ENCODE measurements at places on chromosomes 4 and X.

DNA sequence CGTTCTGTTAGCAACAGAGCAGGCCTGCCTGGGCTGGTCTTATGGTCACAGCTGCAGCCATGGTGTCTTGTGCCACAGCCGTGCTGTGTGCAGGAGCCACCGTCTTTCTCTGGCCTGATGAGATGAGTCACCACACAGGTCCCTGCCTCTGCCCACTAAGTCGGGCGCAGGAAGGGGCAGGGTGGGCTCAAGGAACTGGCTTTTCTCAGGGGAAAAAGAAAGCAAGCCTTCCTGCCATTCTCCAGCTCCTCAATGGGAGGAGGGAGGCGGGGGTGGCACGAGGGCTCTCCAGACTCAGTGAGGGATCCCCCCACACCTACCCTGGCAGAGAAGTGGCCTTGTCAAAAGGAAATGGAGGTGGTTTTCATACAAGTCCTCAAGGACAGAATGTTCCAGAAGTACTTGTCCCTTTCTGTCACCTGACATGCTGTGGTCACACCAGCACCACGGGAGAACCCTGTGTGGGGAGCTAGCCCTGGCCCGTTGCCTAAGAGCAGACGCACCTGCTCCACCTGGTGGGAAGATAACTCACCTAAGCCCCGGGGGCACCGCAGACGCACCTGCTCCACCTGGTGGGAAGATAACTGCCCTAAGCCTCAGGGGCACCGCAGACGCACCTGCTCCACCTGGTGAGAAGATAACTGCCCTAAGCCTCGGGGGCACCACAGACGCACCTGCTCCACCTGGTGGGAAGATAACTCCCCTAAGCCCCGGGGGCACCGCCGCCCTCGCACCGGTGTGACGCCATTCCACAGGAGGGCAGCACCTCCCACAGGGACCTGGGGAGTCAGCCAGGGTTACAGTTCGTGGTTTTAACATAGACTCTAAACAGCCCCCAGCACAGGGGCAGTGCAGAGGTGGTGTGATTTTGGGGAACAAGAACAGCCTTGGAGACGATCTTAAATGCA lies 18.5 kb downstream of the UVSSA start:
- no peak for DNase-seq

GRCh38 chr4:32147446-32148085 lies 1427.4 kb downstream of the PCDH7 start:
- DNase-seq: no peak

DNA sequence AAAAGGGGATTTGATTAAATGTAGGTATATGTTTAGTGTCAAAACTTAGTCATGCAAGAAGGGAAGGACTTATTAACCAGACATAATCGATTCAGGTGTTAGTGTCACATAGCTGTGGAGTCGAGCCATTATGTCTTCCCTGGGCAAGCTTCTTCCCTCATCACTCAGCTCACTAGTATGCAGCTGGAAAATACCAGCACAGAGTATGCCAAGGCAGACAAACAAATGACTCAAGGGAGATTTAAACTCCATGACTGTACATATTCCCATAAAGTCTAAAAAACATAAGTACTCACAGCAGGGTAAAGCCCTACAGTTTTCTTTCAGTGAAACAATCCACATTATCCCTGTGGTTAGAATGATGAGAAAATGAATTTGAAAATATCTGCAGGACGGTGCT lies 304.5 kb downstream of the CBLL2 start:
- DNase-seq: no peak

- DNase-seq: no peak
Observed at GRCh38 chr4:124210746-124211145, 501.8 kb downstream of the ANKRD50 start.

DNA sequence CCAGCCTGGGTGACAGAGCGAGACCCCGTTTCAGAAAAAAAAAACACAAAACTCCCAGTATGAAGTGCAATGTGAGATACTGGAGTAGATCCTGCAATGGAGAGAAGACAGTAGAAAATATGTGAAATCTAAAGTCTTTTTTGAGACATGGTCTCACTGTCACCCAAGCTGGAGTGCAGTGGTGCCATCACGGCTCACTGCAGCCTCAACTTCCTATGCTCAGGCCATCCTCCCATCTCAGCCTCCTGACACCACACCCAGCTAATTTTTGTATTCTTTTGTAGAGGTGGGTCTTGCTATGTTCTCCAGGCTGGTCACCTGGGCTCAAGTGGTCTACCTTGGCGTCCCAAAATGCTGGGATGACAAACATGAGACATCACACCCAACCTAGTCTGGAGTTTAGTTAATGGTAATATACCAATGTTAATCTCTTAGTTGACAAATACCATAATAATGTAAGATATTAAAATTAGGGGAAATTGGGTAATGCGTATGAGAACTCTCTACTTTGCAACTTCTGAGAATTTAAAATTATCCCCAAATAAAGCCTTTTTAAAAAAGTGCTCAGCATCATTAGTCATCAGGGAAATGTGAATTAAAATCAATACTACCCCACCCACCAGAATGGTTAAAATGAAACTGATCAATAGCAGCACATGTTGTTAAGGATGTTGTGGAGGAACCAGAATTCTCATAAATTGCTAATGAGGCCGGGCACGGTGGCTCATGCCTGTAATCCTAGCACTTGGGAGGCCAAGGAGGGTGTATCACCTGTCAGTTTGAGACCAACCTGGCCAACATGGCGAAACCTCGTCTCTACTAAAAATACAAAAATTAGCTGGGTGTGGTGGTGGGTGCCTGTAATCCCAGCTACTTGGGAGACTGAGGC lies 15.0 kb downstream of the RBMX start:
- DNase-seq: no peak

DNA sequence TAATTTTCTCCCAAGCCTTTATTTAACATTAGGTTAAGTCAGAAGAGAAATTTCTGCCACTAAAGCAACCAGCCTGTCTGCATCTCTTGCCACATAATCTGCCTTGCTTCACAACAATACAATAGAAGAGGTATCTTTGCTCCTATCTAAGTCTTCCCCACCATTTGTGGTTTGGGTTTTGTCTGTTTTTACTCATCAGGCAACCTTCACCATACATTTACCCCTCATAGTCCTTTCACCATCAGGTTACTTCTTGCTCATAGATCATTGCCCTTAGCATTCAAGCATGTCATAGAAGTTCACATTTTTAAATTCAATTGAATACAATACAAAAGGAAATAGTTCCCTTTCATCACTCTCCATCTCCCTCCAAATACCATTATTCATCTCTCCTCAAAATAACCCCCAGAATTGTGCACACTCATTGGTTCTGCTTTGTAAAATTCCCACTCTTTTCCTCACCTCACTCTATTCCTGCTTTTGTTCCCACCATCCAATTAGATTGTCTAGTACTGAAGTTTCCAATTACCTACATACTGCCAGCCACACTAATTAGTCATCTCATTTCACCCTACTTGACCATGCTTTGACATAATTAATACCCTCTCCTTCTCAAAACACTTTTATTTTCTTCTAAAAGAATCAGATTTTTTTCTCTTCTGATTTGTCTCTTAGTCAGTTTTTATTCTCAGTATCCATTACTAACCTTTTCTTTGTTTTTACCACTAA lies 1957.0 kb upstream of the AGA start:
- no peak for DNase-seq

GRCh38 chrX:55008571-55009358 lies 8.6 kb downstream of the APEX2 start:
- DNase-seq: no peak

DNA sequence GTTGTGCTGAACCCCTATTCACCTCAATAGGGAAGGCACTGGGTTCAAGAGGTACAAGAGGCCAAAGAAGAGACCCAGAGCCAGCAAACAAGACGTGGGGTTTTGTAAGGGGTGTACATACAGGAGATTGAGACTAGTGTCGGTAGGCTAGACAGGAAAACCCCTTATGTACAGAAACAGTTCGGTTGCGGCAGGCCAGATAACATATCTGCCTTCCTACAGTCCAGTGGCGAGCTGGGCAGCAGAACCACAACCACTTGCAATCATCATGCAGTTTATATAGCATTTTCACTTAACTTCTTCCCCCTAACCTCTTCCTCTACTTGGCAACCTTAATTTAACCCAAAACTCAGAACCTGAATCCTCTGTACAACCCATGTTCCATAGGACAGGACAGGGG lies 422.2 kb downstream of the PDHA2 start:
- no peak for DNase-seq

DNA sequence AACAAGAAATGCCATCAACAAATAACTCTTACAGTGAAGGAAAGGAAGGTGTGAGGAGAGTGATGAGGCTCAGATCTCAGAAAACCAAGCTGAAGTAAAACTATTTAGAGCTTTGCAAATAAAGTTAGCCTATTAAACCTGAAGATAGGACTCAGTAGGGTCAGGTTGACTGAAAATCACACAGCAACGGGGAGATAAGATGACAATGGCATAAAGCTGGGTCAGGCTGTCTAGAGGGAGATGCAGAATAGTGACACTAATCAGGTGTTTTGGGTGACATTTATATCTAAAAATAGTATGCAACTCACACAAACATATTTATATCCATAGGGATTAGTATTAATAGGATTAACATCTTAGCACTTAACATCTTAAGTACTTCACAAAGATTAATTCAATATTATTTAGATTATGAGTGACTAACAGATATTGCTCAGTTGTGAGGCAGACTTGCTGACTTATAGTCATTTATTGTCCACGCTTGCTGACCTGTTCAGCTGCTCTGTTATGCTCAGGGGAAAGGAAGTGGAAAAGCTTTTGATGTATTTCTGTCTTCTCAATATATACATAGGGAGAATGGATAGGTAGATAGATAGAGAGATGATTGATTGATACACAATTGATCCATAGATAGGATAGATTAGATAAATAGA lies 130.7 kb upstream of the GUCY1A1 start:
- no peak for DNase-seq

DNA sequence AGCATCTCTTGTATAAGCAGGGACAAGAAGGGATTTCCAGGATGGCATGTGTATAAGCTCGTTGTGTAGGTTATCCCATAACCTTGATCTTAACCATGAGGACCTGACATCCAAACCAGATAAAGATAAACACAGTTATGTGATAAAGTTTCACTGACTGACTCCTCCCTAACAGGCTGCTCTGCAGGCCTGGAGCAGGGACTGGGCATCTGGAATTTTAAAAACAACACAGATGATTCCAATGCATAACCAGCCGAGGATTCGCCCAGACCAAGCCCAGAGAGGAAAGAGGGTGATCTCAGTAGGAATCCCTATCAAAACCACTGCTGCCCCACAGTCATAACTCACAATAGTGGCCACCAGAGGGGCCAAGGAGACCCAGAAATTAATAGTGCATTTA lies 22.7 kb downstream of the KLF3 start:
- no peak for DNase-seq

GRCh38 chr4:46994007-46994405 lies 625 bp upstream of the GABRA4 start:
- peak; percentile 18 for DNase-seq

DNA sequence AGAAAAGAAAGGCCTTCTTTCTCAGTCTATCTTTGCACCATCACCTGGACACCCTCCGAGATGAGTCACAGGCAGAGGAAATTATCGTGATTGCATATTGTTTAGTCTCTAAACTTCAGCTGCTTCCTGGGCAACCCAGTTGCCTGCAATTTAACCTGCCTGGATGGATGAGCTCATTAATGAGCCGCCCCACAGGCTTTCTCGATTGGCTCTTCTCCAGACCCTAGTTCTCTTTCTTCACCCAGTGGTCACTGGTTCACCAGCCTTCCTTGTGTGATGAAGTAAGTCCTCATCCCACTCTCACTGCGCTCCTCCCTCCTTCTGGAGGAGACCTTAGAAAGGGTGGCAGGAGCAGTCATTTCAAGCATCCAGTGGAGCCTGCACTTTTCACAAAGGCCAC lies 94.4 kb downstream of the SOWAHB start:
- DNase-seq: no peak

DNA sequence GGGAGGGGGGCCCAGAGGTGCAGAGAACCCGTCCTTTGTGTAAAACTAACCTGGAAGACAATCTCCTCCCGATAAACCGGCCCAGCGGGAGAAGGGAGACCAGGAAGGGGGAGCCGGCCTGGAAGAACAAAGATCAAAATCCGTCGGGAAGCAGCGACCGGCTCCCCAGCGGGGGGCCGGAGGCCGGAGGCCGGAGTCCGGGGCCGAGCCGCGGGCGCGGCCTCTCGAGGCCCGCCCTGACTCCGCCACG lies 552 bp downstream of the ZDHHC9 start:
- no peak for DNase-seq

- DNase-seq: no peak
Observed at GRCh38 chr4:188437535-188437934, 298.3 kb downstream of the TRIML1 start.

- no peak for DNase-seq
Observed at GRCh38 chrX:138856881-138857604, 145.5 kb upstream of the FGF13 start.

DNA sequence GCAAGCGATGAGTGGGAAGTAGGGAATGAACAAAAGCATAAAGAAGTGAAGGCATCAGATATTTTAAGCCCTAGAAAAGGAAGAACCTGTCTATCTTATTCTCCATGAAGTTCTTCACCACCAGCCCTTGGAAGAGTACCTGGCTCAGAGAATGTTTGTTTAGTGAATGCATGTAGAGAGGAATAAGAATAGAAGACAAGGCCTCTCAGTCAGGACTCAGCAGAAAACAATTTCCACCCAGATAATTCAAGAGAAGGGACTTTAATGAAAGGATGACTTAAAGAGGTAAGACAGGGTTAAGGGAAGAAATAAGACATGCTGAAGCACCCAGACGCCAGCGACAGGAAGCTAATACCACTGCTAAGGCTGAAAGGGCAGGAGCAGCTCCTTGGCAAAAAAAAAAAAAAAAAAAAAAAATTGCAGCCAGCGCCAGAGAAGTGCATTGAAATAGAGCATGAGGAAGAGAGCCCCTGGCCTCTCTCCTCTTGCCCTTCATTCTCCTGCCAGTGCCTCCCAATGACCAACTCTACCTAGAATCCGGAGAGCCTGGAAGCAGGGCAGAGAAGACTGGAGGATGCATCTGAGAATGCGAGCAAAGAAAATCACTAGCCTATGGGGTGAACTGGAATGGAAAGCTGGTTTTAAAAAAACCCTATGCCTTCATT lies 47.2 kb upstream of the RASGEF1B start:
- no peak for DNase-seq

GRCh38 chr4:8287343-8288280 lies 18.1 kb downstream of the HTRA3 start:
- no peak for DNase-seq

- no peak for DNase-seq
Observed at GRCh38 chrX:137479386-137479785, 86.5 kb upstream of the ZIC3 start.

DNA sequence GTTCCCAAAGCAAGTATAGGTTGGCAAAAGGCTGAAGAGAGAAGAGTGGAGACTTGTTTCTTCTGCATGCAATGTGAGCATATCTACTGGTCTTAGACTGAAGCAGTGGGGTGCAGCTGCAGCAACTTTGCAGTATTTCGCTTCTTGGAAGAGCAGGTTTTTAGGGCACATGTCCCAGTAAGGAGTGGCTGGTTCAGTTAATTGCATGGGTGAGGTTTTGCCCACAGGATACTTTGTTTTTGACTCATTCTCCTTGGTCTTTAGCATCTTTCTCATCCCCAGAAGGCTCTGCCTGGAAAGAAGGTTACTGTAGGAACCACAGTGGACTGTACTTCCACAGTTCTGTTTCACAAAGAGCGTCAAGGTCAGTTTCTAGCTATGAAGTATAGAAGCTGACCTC lies 68.0 kb upstream of the NR3C2 start:
- DNase-seq: no peak

- DNase-seq: no peak
Observed at GRCh38 chr4:113880240-113881028, 99.0 kb downstream of the ARSJ start.

GRCh38 chr4:47313384-47313783 lies 150.1 kb downstream of the COMMD8 start:
- DNase-seq: no peak

- DNase-seq: no peak
Observed at GRCh38 chr4:121255986-121256750, 92.0 kb upstream of the TNIP3 start.

GRCh38 chr4:81914623-81915022 lies 442.9 kb upstream of the RASGEF1B start:
- DNase-seq: no peak
